Right renal cortex interstitium (tissue), 3 donors: ENCODE measurements at places on chromosomes 4 and X.

GRCh38 chrX:76920607-76921006, 493.1 kb downstream of the MAGEE1 start:
- no peak for DNase-seq

DNA sequence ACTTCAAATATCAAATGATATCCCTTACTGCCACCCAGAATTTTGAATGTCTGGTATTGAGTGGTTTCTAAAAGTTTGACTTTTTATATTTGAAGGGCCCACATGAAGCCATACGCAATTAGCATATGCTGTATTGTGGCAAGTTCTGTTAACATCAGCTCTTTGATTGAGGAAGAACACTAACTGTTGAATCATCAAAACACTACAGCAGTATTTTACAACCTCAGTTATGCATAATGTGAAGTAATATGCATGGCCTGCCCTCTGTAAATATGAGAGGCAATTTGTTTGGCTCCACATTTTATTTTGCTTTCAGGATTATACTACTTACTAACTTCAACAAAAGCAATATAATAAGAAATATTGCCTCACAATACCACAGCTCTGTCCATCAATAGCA, 62.2 kb upstream of the DMD start:
- no peak for DNase-seq

- DNase-seq, result no peak
These were observed 28.5 kb upstream of the SMAD1 start for GRCh38 chr4:145453163-145453520.

GRCh38 chr4:139656614-139657486, 8.8 kb upstream of the MGST2 start:
- peak; percentile 43 for DNase-seq

GRCh38 chr4:153159728-153160221, 44.5 kb upstream of the TRIM2 start:
- DNase-seq, result no peak

DNA sequence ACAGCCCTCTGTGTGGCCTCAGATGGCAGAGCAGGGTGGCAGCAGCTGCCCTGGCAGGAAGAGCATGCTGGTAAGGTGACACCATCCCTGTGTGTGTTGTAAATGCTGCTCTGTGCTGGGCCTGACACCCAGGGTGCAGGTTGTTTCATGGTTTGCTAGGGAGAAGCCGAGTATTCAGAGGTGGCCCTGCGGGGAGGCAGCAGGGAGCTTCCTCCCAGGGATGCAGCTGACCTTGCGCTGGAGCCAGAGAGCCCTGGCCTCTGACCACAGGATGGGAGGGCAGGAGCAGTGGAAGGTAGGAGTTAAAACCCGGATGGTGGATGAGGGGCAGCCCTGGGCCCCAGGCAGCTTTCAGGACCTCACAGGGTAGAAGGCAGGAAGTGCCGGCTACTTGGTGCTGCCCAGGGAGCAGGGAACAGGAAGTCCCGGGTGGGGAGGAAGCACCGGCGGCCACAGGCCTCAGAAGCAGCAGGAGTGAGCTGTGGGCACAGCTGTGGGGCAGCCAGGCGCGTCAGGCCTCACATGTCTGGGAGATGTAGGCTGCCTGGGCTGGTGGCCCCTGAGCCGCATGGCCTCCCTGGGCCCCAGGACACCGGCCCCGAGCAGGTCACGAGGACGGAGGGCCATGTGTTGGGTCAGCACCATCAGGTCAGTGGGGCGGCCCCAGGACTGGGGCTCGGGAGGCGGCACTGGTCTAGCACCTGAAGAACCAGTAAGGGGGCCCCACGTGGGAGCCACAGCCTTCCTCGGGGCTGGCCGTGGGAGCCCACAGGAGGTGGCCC, 19.1 kb downstream of the SH3BP2 start:
- DNase-seq, result no peak

- no peak for DNase-seq
These were observed 57.2 kb downstream of the IRF2 start for GRCh38 chr4:184416913-184417734.

DNA sequence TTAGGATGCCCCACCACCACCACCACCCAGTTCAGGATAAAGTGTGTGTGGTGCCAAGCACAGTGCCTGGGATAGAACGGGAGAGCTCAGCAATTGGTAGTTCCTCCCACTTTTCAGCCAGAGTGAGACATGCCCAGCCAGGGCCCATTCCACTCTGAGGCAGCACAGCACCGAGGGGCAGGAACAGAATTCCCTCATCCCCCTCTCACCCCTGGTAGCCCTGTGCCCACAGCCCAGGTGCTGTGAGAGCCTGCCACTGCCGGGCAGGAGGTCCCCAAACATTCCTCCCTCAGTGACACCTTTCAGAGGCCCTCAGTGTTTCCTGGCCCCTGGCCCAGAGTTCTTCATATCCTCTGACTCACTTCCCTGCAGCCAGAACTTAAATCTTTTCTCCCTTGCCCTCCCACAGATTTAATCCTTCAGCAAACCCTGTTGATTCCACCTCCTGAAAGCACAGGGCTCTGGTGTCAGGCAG, 8.1 kb downstream of the RIPPLY1 start:
- no peak for DNase-seq

GRCh38 chr4:8296491-8296890, 26.9 kb downstream of the HTRA3 start:
- no peak for DNase-seq

DNA sequence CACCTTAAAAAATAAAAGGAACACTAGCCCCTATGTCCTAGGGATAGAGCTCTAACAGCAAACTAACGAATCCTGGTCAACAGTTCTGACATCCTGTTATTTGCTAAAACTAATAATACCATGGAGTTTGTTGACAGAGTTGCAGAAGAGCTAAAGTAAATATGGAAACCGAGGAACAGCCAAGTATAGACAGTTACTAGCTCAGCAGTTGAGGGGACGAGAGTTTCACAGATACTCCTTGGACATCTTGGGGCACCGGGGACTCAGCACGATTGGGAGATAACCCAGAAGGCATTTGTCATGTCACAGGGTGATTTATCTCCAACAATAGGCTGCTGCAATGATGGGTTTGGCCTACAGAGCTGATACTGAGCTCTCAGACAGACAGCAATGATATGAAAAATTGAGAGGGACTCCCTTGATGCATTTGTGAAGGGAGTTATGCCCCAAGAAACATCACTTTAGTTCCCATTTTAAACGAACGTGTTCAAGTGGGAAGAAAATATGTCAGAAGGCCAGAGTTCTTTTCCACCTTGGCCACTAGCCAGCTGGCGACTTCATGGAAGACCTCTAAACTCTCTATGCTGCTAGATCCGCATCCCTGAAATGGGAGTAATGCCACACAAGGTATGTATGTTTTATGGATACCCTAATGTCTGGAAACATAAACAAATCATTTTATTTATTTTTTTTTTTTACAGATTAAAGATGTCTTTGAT, 48.6 kb downstream of the TSC22D3 start:
- DNase-seq, result no peak

DNA sequence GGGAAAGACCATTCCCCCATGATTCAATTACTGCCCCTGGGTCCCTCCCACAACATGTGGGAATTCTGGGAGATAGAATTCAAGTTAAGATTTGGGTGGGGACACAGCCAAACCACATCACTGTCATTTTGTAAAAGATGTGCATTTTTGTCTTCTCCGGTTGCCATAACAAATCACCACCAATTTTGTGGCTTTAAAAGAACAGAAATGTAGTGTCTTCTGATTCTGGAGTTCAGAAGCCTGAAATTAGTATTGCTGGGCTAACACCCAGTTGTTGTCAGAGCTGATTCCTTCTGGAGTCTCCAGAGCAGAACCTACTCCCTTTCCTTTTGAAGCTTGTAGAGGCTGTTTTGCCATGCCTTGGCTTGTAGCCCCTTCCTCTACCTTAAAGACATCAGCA, 54.1 kb upstream of the DHRSX start:
- no peak for DNase-seq

GRCh38 chrX:43504394-43504793, 151.7 kb upstream of the MAOA start:
- no peak for DNase-seq

- no peak for DNase-seq
These were observed 7.0 kb downstream of the SFRP2 start for GRCh38 chr4:153781717-153782416.

GRCh38 chrX:134529481-134529880, 69.5 kb downstream of the HPRT1 start:
- DNase-seq, result no peak

GRCh38 chrX:40064055-40064597, 33.6 kb downstream of the BCOR start:
- no peak for DNase-seq

DNA sequence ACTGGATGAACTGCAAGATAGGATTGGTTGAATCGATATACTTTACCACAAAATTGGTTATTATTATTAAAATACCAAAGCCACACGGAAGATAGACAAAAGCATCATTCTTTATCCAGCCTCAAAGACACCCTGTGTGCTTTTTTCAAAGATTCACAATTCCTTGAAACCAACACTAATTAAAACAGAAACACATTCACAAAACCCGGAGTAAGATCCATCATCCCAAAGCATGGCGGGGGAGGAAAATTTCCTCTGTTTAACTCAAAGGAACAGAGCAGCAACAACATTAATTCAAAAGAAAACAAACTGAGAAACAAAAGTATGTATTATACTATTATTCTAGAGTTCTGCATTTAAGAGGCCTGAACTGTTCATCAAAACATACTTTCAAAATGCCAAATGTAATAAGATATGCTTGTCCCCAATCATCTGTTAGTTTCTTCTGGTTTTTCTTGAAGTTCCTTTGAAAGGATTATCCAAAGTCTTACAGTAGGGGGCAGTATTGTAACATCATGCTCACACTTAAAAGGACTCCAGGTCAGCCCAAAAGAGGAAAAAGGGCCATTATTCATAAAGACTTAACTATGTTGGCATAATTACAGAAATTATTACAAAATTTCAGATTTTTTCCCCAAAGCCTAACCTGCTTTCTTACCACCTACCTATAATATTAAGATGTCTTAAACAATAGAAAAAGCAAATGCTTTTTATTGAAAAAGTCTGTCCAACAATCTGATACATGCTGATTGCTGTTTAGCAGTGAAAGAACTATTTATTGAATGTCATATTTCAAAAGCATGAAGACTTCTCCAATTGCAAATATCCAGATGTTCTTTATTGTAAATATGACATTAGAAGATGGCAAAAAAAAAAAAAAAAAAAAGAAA, 168.7 kb downstream of the SCFD2 start:
- peak; percentile 76 for DNase-seq

DNA sequence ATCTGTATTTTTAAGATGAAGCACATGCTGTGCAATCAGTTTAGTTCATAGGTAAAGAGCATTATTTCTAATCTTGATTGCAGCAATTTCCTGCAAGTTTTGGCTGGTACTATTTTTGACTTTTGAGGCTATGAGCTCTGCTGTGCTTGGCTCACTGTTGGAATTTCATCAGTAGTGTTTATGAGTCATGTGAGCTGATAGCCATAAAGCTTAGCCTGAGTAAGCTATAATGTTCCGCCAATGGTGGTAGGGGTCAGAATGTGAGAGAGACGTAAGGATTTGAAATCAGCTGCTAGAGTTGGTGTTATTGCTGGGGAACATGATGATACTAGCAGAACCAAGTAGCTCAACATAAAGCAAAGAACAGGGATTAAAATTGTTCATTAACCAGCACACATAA, 590.9 kb upstream of the GNPDA2 start:
- DNase-seq, result no peak

GRCh38 chrX:39581411-39581810, 516.3 kb downstream of the BCOR start:
- no peak for DNase-seq

- DNase-seq, result no peak
These were observed 110.4 kb downstream of the IL13RA2 start for GRCh38 chrX:114906984-114907510.

DNA sequence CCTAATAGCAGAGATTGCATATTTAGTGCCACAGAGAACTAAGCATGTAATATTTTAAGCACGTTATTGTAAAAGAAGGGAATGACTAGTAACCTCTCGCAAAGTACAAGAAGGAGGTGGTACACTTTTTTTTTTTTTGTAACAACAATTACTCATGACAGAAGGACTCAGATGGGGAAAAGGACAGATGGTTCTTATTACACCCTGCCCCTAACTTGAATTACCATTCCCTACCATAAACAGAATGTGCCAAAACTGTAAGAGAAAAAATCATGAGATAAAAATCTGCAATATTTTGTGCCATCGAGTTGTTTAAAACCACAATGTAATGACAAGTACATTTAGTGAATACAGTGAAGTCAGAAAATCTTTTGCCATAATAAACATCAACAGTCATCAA, 33.0 kb upstream of the RAPGEF2 start:
- no peak for DNase-seq

GRCh38 chr4:1096841-1097240, 16.5 kb downstream of the RNF212 start:
- DNase-seq, result no peak

DNA sequence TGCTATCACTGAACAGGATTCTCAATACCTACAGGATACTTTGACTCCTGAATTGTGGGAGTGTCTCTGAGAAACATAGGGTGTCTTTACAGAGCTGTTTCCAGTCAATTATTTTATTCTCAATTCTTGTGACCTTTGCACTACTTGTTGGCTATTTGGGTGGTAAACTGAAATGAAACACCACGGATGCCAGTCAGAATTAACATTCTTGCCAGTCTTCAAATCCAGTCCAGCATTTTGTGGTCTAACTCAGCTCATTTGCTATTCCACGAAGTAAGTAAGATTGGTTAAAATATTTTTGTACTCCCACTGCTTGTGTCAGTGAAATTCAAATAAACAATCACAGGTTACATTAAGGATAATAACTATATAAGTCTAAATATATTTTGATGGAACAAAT, 197.9 kb downstream of the ANKRD50 start:
- DNase-seq, result no peak

GRCh38 chrX:112779139-112779538, 61.5 kb downstream of the AMOT start:
- DNase-seq, result no peak

GRCh38 chrX:49884290-49884862, 5.1 kb downstream of the USP27X start:
- no peak for DNase-seq

GRCh38 chr4:72484981-72485380, 84.0 kb downstream of the ADAMTS3 start:
- DNase-seq, result no peak

- no peak for DNase-seq
These were observed 92.4 kb upstream of the PJA1 start for GRCh38 chrX:69257499-69258127.

DNA sequence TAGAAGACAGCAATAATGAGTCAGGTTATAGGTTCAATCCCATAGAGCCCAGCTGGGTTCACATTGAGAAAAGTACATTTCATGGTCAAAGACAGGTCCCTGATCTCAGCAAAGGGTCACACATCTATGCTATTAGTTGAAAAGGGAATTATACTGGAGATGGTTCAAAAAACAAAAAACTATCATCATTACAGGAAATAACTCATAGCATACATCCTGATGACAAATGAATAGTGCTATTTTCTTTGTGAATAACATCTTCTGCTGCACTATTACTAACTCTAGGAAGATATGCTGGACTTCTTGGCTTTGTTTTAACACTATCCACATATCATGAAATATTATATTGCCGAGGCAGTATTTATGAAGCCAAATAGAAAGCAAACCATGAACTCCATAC, 202.5 kb upstream of the MAB21L2 start:
- no peak for DNase-seq
